ENCODE measurements at places on chromosomes 7 and 10.

DNA sequence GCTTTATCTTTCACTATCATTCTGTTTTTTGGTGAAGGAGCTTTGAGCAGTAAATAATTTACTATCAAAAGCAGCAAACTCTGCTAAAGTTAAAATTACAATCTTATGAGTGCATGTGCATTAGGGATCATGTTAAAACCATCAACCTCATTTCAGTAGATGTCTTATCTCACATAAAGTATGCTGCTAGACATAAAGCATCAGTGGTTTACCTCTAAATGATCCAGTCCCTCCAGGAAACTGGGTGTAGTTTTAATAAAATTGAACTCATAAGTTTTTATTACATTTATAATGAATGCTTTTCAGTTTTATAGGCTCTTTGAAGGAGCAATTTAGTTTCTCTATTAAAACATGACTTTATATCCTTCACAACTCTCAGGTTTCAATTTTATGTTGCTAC is 108.7 kb downstream of the LRRN3 start:
- DNase-seq, result peak; percentile 18

GRCh38 chr10:121187391-121187790 is 336.2 kb downstream of the WDR11 start:
- DNase-seq, result peak; percentile 12

DNA sequence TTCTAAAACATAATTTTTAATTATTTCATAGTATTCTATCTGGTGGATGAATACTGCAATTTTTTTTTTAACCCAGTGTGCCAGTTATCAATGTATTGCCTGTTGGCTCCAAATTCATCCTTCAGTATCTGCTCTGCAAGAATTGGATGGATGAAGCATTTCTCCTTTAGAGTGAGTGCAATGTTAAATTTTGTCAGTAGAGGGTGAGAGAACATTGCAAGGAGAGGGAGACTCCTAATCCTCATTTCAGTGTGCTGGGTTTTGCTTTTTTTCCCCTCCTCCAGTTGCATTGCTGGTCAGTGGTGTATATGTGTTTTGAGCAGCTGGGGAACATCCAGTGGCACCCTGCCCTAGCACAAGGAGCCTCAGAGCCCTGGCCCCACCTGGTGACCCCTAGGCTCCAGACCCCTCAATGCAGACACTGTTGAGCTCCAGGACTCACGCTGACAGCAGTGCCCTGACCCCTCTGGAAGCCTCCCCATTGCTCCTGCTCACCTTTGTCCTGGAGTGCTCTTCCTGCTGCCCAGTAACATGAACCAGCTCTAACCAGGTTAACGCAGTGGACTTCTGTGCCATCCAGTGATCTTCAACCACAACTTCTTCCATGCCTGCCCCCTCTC is 199.4 kb downstream of the USP6NL start:
- DNase-seq, result no peak

GRCh38 chr7:135647755-135648154 is 14.6 kb upstream of the STMP1 start:
- no peak for DNase-seq

- DNase-seq, result no peak
These were observed 82.6 kb upstream of the NPVF start for GRCh38 chr7:25310896-25311295.

DNA sequence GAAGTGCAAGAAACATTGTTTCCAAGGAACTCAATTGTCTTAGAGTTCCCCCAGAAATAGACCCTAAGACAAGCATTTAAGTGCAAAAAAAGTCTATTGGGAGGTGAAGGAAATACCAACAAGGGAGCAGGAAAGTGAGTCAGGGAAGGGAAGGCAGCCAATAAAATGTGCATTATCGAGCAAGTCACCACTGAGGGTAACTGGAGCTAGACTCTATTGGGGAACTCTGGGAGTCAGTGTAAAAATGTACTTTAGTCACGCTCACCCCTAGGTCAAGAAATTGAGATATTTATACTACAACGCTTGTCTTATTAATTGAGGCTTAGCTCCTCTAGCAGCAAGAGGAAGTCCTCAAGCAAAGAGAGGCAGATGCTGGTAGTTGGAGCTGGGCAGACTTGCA is 137.7 kb downstream of the RTKN2 start:
- DNase-seq, result peak; percentile 95

- DNase-seq, result peak; percentile 62
These were observed 8.1 kb downstream of the CYP26A1 start for GRCh38 chr10:93081834-93082233.

- DNase-seq, result no peak
These were observed 12.5 kb downstream of the PYROXD2 start for GRCh38 chr10:98402478-98402877.

- DNase-seq, result peak; percentile 61
These were observed 11.1 kb upstream of the INA start for GRCh38 chr10:103265717-103266329.

- no peak for DNase-seq
These were observed 216.7 kb upstream of the KLF14 start for GRCh38 chr7:130950741-130951140.

DNA sequence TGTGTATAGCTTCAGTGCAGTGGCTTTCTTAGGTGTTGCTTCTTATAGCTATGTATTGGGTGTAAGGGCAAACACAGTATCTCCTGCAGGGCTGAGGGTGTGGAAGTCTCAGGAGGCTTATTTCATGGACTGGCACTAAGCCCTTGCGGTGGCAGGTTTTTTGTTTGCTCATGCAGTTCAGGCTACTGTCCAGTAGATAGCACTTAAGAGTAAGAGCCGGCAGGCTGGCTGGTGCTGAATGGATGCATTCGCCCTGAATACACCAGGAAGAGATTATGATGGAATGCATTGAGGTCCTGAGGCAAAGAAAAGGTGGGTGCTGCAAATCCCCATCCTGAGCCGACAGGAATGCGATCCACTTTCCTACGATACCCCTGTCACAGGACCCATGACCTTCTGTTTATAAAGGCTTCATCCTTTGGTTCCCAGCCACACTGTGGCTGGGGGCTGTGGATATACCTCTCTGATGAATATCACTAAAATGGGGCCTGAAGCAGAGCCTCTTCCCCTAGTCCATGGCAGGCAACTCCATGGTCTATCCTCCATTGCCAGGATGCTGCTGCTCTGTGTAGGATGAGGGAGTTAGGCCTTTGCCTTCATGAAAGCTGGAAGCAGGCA is 44.9 kb downstream of the ANXA8 start:
- DNase-seq, result peak; percentile 62

DNA sequence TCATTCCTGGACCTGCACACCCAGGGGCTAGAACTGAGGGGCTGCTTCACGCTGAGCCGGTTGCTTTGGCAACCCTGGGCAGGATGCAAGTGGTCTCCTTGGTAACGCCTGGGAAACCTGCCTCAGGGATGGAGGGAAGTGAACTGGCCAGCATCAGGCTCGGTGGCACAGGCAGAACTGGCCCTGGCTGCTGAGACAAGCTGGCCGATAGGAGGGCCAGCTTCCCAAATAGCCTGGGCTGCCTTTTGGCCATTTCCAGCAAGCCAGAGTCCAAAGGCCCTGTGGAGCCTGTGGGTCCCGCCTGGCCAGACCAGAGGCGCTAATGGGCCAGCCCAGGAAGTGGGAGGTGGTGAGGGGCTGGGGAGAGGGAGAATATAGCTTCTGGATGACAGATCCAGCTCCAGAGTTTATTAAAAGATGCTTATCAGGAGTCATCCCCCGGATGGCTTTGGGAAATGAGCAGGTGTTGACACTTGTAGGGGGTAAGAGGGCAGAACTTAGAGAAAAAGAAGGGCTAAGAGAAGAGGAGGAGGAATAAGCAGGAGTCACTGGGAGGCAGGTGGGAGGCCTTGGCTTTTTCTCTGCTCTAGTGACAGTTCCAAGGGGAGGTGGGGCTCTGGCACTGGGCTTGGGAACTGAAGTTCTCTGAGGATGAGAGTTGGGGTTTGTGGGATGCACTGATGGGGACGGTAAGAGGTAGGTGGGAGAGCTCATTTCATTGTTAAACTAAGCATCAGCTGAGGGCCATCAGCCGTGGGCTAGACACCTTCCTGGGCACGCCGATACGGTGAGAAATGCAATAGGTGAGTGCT is 9.6 kb downstream of the NEURL1 start:
- no peak for DNase-seq

DNA sequence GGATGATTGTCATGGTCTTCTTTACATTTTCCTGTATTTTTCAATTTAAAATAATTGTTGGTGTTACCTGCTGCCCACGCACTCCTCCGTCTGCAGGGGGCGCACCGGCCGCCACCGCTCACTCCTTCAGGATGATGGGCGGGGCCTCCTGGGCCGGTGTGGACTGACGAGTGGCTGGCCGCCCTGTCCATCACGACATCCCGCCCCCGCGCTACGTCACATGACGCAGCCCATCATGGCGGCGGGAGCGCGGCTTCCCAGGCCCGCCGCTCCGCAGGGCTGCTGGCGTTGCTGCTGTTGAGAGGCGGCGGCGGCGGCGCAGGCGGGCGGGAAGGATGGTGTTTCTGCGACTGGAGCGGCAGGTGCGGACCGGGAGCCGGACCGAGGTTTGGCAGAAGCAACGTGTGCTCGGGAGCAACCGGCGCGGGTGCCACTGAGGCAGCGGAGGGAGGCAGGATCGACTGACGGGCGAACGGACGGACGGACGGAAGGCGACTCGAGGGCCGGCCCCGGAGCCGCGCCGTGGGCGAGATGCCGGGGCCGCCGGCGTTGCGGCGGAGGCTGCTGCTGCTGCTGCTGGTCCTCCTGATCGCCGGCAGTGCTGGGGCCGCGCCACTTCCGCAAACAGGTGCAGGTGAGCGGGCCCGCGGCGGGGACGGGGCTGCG is at the start of gene LMTK2:
TSS of gene LMTK2 (plus strand) at position 216 of the 666 bp plus-strand sequence. CDS start at position 532, 316 bp downstream.
- peak; percentile 67 for DNase-seq

DNA sequence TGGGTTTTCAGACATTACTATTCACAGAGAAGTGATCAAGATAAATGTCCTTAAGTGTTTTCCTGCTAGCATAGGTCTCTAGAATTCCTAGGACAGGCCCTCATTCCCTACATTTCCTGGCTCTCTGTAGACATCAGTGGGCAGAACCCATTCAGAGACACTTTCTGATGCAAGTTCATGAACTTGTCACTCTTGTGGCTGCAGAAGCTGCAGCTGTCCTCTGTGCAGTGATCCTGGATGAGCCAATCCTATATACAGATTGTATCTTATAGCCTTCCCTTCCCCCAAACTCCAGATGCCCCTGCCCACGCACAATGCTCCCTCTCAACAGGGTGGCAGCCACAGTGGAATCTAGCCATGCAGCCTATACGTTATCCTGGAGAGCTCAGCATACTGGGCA is 12.6 kb upstream of the GRB10 start:
- no peak for DNase-seq

GRCh38 chr10:87500646-87501048 is 4.0 kb upstream of the MINPP1 start:
- no peak for DNase-seq

DNA sequence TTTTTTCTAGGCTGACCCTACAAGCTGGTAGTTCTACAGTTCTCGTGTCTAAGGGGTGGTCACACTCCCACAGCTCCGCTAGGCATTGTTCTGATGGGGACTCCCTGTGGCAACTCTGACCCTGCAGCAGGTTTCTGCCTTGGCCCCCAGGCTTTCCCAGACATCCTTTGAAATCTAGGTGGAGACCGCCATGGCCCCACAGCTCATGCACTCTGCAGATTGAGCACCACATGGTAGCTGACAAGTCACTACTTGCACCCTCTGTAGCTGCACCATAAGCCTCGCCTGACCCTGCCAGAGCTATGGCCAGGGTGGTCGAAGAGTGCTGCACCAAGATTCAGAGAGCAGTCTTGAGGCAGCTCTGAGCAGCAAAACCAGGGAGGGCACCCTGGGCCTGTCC is 275.6 kb downstream of the LHFPL3 start:
- no peak for DNase-seq

- DNase-seq, result peak; percentile 31
These were observed 138.9 kb upstream of the LYZL1 start for GRCh38 chr10:29150010-29150409.

GRCh38 chr10:111072232-111072631 is 4.6 kb upstream of the ADRA2A start:
- no peak for DNase-seq

- no peak for DNase-seq
These were observed 40.3 kb upstream of the TNPO3 start for GRCh38 chr7:129095258-129095657.

Data from astrocyte (in vitro differentiated cells and primary cell).